ENCODE measurements at places on chromosomes 13 and 19.

DNA sequence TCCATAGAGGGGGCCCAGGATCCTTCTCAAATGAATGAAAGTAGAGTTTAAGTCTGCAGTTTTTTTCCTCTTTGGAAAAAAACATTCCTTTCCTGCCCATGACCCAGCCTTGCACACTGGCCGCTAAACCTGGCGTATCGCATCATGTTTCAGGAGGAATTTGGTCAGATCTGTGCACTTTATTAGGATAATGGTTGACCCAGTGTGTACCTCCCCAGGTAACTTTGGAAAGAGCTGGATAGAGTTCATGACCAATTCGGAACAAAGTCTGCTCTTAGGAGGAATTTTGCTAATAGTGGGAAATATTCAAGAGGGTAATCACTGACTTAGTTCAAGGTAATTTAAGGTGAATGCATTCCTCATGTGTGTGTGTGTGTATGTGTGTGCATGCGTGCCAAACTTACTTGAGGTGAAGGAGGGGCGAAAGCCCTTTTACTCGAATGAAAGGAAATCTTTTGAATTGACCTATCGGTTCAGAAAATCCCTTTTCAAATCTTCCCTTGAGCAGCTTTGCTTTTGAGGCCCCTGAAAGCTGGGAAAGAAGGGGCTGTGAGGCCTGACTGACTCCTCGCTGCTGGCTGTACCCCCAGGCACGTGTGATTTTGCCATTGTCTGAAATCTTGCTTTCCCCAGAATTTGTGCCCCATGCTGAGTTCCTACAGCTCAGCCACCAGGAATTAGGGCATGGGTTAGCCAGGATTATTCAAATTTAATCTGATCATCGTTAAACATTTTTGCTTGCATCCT is 46.3 kb downstream of the SIPA1L3 start:
- no peak for DNase-seq

DNA sequence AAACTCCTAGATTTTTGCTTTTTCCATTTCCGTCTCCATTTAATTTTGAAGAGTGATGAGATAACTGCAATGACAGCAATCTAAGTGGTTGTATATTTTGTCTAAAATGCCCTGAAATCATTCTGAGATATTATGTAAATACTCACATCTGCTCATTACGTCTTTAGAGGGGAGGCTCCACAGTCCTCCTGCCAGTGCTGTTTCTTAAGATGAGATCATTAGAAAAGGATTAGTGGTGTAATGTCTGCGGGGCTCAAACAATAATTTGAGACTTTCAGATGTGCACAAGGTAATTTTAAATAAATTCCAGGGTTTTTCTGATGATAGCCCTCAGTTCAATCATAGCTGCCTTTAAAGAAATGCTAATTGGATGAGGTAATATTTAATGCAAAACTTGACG is 437.9 kb downstream of the FOXO1 start:
- DNase-seq: no peak

GRCh38 chr13:70668983-70669382 is 560.7 kb upstream of the KLHL1 start:
- DNase-seq: no peak

DNA sequence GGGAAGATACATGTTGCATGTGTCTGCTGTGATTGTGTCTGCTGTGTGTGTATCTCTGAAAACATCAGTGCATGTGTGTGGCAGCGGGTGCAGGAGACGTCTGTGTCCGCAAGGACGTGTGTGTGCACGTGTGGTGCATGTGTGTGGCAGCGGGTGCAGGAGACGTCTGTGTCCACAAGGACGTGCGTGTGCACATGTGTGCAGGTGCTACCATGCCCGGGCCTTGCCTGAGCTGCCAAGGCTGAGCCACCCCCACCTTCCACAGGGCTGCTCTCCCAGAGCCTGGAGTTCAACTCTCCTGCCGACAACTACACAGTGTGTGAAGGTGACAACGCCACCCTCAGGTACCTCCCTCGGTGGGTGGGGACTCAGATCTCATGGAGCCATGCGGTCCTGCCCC is 10.4 kb downstream of the IGLON5 start:
- DNase-seq: no peak

DNA sequence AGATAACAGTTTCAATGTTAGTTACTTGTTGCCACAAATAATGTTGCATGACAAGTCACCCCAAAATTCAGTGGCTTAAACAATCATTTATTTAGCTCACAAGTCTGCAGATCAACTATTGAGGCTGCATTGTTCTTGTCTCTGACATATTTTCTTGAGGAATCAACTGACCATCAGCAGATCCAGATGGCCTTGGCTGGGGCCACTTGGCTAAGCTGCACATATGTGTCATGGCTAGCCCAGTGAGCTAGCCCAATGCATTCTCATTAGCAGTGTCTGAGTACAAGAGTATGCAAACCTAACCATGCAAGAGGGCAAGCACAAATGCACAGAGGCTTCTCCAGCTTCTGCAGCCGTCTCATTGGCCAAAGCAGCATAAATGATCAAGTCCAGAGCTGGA is 180.4 kb downstream of the DNAJC15 start:
- no peak for DNase-seq

Data from stimulated activated CD4-positive, alpha-beta T cell treated with anti-CD3 and anti-CD28 coated beads, Interleukin-2, amount 100 ng/mL, for 4 hours (primary cell).